ENCODE measurements at places on chromosomes 4 and X.

- no peak for DNase-seq
These were observed 55.9 kb upstream of the NKX1-1 start for GRCh38 chr4:1462009-1462767.

GRCh38 chr4:56183344-56183959 is 203.8 kb downstream of the AASDH start:
- DNase-seq, result no peak

DNA sequence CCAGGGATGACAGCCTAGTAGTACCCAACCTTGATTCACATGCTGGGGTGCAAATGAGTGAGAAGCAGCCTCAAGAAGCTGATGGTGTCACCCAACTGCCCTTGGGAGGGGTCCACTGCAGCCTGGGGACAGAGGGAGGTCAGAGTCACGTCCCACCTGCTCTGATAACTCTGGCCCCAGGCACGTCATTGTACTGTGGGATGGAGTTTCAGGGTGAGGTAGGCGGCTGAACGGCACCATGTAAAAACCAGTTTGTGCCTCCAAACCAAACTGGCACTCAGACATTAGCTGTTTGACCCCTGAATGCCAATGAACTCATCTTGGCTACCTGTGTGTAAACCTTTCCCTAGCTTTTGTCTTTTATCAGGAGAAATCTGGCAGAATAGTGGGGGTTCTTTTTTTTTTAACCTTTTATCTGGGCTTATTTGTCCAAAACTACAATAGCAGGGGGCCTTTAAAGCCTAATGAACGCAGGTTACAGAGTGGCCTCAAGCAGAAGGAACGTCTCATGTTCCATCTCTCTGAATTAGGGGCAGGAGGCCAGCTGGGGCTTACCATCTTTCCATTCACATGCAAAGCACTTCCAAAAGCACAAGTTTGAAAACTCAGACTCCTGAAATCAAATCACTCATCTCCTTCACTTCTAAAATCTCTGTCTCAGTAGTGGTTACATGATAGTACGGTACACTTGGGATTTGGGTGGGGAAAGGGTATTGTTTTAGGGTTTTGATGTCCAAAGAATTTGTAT is 89.4 kb downstream of the IRF2 start:
- no peak for DNase-seq

DNA sequence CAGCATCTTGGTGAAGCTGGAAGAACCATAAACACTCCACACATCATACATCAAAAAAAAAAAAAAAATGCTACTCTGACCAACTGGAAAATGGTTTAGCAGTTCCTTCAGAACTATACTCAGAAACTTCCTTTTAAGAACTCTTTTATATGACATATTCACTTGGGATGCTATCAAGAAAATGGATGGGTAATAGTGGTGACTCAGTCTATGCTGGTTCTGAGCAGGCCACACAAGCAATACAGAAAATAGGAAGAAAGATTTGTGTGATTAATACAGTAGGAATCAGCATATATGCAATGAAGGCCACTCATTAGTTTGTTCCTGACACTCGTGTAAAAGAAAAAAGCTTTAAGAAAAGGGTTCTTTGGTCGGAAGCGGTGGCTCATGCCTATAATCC is 123.5 kb upstream of the FAT4 start:
- no peak for DNase-seq

GRCh38 chr4:102610476-102610875 is 109.3 kb downstream of the NFKB1 start:
- no peak for DNase-seq

- DNase-seq, result no peak
These were observed 205.5 kb downstream of the PPP3CA start for GRCh38 chr4:101141855-101142254.

DNA sequence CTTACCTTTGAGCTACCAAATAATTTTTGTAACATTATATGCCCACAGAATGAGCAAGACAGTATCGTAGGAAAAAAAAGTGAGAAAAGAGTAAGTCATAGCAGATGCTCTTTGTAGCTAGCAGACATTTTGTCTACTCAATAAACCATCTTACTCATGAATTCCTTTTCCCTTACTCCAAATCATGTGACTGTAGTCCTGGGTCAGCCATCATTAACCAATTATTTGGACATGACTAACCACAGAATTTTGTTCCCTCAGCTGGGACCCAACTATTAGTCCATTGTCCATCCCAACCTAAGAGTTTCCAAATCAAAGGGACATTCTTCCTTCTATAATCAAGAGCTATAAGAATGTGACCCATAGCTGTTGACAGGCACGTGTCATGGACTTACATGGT is 11.4 kb downstream of the UBE2D3 start:
- no peak for DNase-seq

DNA sequence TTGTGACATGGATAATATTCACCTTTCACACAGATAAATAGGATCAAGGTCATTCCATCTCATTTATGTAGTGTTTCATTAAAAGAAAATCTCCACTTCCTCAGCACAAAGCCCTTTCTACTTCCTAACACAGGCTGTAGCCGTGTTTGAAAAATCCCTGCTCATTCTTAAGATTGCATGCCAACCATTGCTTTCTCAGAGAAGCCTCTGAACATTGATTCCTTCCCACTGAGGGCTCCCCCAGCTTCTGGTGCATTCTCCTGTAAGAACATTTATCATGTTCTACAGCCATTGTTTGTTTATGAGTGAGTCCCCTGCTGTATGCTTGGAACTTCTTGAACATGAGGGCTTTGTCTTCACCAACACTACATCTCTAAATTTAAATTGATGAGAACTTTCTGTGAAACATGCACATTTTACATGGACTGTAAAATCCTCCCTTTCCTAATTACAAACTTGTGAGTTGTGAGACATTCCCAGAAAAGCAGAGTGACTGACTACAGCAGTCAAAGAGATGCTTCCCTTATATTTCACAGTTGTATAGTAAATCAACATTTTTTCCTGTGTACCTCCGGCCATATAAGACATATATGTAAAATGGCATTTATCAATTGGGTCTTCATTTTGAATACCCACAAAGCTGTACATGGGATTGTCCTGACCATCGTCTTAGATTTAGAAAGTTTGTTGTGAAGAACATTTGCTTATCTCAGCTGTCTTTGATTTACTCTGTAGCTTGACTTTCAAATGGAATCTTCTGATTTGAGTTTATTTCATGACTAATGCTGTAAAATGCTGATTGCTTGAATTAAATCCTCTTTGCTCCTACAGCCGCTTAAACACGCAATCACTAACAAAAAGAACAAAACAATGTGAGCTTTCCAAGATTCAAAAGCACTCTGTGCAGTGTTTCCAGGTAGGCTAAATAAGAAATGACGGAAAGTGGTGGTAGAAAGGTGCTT is 600.5 kb upstream of the SLIT2 start:
- DNase-seq, result no peak

- no peak for DNase-seq
These were observed 59.1 kb downstream of the SMIM20 start for GRCh38 chr4:25972984-25973745.

DNA sequence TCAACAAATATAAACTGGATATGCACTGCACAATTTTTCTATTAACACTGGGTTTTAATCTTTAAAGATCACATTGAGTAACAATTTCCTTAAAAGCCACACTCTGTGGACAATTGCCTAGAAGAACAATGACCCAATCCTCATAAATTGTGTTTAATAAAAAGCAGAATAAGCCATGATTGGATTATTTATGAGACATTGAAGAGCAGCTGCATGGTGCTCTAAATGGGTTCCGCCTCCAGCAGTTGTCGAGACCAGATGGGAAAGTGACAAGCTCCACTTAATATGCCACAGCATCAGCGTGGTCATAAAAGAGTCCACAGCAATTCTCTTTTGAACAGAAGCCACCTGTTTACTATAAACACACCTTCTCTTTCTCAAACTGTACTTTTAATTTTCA is 635.2 kb upstream of the FRG1 start:
- no peak for DNase-seq

DNA sequence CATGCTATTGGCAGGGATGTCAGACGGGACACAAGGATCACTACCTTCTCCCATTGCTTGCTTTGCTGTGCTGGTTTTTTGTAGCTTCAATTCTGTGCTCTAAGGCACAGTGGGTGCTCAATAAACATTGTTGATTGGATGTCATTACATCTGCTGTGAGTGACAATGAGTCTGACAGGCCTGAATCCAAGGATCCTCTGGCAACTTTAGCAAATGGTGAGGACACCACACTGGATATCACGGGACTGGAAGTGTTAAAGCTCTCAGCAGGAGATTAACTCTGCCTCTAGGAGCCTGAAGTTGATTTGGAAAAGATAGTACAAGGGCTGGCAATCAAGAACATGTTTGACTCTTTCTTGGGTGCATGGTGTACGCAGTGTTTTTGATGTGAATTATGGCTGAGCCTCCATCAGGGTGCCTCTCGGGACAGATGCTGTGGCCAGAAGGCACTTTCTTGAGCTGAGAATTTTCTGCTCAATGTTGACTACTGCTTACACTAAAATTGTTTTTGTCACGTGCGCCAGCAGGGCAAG is 217.9 kb downstream of the ARAP2 start:
- no peak for DNase-seq

GRCh38 chr4:105840426-105841174 is 54.7 kb upstream of the NPNT start:
- DNase-seq, result no peak

GRCh38 chr4:74653331-74654229 is 140.7 kb downstream of the BTC start:
- DNase-seq, result no peak

- no peak for DNase-seq
These were observed 61.2 kb downstream of the STARD8 start for GRCh38 chrX:68708503-68709290.

GRCh38 chr4:144316869-144317268 is 176.4 kb upstream of the GYPA start:
- no peak for DNase-seq

DNA sequence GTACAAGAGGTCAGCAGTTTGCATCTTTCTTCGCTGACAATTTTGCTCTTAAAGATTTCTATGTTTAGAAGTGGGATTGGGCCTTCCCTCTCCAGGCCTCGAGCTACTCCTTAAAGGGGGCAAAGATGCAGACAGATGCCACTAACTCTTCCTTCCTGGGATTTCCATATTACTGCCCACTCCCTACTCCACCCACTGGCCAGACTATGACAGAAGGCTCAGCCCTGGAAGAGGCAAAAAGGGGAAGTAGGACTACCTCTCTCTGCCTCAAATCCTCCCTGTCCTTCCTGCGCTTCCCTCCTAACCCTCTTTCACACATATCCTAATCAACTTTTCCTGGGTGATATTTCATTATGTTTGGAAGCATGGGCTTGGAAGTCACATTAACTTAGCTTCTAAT is 58.3 kb downstream of the EVC2 start:
- DNase-seq, result no peak

- no peak for DNase-seq
These were observed 111.5 kb downstream of the LARP7 start for GRCh38 chr4:112748352-112748878.

DNA sequence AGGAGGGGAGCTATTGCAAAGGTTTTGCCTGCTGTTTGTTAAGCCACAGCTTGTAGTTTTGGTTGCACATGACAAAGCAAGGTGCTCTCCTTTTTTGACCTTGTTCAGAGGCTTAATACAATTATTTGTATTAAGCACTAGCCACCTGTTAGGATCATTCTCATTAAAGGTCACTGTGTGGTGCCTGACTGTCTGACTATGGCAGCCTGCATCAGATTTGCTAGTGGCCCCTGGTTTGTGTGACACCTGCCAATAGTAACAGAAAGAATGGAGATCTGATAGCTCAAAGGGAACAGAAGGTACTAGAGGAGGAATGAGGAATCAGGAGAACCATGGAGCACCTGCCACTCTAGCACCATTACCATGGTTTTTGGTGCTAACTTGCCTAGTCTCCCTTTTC is 102.5 kb downstream of the POLA1 start:
- DNase-seq, result no peak

GRCh38 chr4:107148904-107149303 is 112.8 kb upstream of the DKK2 start:
- no peak for DNase-seq

DNA sequence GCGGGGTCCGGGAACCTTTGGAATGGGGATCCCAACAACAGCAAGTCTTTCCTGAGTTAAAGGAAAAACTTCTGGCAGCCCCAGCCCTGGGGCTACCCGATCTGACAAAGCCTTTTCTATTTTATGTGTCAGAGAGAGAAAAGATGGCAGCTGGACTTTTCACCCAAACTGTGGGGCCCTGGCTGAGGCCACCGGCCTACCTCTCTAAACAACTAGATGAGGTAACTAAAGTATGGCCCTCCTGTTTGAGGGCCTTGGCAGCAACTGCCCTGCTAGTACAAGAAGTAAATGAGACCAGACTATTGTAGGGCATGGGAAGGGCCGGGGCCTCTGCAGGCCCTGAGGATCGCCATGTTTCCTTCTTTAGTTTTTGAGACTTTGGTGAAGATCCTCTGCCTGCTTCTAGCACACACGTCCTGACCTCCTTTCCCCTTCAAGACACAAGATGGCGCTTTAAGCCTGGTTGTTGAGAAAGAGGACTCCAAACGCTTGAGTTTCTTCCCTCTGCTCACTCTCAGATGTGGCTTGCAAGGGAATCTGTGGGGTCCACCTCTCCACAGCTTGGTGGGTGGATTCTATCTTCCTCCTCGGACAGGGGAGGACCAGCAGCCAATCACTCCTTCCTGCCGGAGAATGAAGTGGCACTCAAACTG is 18.5 kb upstream of the DRD5 start:
- peak; percentile 49 for DNase-seq

- DNase-seq, result no peak
These were observed 129.3 kb upstream of the TMEM164 start for GRCh38 chrX:109873574-109873973.

DNA sequence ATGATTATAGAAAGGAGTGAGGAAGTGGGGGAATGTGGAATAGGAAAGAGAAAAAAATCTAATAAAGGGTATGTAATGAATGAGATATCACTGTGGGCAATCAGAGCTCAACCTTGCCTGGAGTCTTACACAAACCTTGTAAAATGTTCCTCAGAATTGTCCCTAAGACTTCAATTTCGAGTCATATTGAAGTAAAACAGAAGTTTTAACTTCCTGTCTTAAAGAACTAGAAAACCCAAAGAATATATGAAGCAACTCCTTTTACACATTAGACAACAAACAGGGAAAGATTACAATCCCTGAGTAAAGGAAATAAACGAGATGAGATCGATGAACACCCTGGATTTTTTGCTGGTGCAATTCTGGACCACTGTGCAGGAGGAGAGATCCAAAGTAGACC is 18.0 kb downstream of the CXCL2 start:
- no peak for DNase-seq

GRCh38 chrX:34655501-34656455 is 1.3 kb downstream of the TMEM47 start:
- no peak for DNase-seq

DNA sequence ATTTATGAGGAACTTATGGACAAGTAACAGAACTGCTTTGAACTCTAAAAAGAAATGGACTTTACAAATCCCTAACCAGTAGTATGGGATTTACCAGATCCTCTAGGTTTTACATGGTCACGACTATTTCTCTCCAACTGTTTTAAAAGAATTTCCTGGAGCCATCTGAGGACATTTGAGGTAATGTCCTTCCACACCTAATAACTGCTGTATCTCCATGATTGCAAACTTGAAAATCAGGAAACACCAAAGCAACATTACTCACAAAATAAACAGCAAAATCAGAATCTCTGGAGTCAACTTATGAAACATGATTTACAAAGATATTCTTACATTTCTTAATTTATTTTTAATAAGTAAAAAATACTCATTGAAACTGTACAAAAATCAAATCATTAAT is 58.0 kb downstream of the STAP1 start:
- DNase-seq, result no peak

- DNase-seq, result no peak
These were observed 9.4 kb downstream of the IL15 start for GRCh38 chr4:141645611-141646340.
